ENCODE measurements at places on chromosomes 16 and 17. TPM values are rescaled to one million over a fixed set of nuclear protein-coding genes. Genes with fewer than 3 reads are reported as not detected.

The ELMO3 gene
- 1.5 TPM for total RNA-seq

The SLC35G6 gene
- not detected for total RNA-seq

The TMEM11 gene
- total RNA-seq = 26.1 TPM

DNA sequence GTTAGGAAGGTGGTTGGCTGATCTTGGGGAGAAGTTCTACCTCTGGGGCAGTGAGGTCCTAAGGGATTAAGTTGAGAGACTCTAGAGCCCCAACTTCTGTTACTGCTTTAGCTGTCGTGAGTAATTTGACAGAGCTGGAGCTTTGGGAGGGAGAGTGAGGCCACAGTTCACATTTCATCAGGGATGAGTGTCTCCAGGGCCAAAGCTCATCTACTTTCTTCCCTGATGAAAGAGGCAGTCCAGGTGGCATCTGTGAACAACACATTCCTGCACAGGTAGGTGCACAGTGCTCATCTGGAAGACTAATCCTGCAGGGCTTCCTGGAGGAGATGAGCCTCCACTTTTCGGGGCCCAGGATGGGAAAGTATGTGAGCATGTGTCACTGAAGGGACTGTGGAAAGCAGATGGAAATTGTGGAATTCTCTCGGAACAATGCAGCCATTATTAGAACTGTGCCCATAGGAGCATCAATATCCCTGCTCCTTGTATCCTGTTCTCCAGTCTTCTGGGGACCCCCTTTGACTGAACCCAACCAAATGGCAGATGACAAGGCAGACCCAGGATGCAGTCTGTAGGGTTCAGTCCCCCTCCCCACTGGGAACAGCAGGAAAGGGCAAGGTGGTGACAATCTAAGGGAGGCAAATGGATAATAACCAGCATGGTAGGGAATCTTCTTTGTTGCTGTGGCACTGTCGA is 9.0 kb downstream of the DYNLL2 start:
- DNase-seq = no peak

DNA sequence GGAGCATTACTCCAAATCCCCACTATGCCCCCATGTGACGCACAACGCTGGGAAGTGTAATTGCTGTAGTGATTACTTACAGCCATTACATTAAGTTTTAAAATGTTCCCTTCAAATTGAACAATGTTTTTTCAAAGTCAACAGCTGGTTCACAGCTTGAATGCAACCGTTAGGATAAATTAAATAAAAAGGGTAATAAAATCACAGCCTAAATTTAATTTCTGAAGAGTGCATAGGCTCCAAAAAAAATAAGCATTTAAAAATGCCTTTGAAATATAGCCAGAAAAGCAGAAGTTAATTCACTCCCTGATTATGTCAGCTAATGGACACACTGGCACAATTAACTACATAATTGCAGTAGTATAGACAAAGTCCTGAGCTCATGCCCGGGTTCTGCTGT is 50.5 kb upstream of the KDM8 start:
- no peak for DNase-seq

GRCh38 chr17:67130768-67131167 is 86.4 kb downstream of the CACNG1 start:
- no peak for DNase-seq

DNA sequence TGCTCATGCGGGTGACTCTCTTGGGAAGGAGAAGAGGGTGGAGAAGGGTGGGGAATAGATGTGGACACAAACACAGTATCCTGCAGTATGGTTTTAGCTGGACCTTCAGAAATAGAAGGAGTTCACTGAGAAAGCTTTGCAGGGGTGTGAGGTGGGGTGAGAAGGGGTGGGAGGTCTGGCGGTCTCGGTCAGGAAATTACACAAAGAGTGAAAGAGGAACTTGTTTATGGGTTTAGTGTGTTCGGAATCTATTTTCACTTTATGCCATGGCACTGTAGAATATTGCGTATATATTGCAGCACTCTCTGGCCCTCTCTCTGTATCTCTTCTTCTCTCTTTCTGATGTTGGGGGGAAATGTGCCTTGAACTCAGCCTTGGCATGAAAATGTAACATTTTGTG is 148.2 kb upstream of the GOT2 start:
- no peak for DNase-seq

GRCh38 chr17:57524839-57525568 is 220.1 kb downstream of the CCDC182 start:
- DNase-seq = no peak

DNA sequence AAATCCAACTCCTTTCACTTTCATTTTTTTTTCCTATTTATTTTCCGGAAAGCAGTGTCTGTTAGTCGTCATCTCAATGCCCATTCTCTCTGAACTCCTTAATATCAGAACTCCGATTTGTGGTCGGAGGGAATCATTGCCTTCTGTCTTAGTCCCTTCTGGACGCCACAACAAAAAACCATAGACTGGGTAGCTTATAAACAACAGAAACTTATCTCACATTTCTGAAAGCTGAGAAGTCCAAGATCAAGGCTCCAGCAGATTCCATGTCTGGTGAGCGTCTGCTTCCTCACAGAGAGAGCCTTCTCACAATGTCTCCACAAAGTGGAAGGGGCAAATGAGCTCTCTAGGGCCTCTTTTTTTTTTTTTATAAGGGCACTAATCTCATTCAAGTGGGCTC is 296.6 kb upstream of the CDH11 start:
- no peak for DNase-seq

- no peak for DNase-seq
Measured at GRCh38 chr16:29864205-29864604, 1.2 kb upstream of the CDIPT start.

DNA sequence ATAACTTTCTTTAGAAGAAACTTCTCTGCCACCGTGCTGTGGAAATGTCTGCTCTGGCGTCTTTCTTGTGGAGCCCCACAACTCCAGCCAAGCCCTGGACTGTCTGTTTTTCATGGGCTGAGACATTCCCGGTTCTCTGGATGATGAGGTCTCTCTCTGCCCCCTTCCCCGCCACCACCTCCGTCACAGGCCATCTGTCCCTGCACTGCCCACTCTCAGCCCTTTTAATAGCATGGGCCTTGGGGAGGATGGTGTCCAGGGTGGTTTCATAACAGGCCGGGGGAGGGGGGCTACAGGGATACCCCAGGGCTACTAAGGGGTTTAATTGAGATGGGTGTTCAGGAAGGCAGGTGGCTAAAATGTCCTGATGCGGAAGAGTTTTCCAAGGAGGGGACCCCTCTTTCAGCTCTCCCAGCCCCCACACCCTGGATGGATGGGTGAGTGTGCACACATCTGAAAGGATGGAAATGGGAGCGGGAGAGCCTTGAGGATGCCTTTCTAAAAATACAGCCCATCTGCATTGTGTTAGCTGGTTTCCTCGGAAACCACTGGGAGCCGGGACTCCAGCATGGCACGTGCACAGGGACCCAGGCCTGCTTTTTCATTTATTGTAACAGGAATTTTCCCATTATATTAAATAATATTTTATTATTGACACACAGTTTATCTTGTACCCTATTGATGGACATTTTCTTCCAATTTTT is 14.6 kb upstream of the NDRG4 start:
- no peak for DNase-seq

DNA sequence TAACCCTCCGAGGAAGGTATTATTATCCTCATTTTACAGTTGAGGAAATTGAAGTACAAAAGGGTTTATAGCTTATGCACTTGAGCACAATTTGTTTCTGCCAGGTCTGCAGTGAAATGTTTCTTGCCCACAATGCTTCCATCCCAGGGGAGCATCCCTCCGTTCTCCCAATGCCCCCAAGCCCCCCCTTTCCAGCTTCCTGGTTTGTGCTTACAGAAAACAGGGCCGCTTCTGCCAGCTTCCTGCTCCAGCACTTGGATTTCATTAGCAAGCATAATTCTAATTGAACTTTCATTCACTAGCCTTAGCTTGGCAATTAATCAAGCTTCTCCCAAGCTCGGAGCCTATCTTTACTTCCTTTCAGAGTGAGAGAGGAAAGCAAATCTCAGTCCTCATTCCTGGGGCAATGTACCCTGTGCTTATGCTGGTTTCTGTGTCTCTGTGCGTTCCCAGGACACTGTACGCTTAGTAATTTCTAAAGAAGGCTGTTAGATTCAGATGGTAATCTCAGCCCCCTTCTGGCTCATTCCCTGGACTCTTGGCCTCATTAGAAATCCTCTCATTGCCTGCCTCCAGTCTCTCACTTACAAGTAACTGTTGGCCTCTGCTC is 141.6 kb downstream of the HS3ST2 start:
- DNase-seq = no peak

GRCh38 chr17:29180034-29180787 is at the start of gene MYO18A:
MYO18A (minus strand) TSS chr17:29180398; CDS start chr17:29166940, 13,458 bp downstream.
- peak; percentile 69 for DNase-seq

DNA sequence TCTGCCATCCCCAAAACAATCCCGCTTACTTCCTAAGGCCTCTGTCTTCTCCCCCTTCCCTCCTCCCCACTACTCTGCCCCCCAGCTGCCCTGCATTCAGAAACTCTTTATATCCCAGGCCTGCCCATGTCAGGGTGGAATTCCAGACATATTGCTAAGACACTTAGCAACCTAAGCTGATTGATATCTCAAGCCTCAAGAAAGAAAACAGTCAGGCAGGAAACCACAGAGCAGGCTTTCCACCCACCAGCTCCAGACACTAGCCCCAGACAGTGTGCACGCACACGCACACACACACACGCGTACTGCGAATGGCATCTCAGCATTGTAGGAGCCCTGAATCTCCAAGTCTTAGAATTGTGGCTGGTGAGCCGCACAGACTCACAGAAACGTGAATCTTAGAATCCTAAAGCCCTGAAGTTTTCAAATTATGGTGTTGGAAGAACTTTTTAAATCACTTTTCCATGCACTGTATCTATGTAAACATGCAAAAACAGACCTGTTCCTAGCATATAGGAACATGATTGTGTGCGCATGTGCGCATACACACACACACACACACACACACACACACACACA is 8.8 kb upstream of the LPCAT2 start:
- DNase-seq = no peak

DNA sequence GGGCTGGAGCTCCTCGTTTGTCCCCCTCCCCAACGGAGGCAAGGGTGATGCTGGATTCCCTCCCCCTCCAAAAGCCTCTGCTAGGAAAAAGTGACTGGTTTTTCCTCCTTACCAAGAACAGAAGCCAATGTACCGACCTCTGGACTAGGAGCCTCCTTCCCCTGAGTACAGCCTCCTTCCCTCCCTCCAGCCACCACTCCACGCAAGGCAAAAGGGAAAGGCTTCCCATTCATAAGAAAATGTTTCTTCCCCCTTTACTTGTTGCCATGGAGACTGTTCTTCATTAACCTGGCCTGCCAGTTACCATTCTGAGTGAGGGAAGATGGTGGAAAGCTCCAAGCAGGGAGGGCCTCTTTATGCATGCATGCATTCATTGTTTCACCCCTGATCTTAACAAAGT is 4.3 kb upstream of the PIMREG start:
- no peak for DNase-seq

- DNase-seq = peak; percentile 87
Measured at GRCh38 chr17:32877164-32877764, 340 bp upstream of the MYO1D start.

DNA sequence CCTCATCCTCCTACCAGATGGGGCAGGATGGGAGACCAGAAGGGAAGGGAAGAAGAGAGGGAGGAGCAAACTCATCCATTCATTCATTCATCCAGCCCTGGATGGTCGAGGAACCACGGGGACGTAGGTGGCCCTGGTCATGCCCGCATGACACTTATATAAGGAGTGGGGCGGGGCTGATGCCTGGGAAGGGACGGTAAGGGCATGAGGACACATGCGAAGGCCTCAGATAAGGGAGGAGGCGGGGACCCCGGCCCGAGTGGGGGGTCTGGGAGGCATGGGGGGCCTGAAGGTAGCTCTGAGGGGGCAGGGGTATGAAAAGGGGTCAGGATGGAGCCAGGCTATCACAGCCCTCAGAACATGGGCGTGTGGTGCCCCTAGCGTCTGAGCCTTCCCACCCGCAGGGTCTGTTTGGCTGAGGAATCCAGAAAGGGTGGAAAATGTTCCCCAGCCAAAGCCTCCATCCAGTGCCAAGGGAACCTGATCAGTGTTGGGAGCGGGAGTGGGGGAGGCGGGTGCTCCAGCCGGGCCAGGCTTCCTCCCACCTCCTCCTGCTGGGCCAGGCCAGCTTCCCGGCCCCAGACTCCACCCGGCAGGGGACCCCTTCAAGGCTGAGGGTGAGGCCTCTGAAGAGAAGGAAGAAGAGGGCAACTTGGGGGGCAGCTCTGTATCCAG is 17.6 kb upstream of the CD79B start:
- DNase-seq = no peak

GRCh38 chr16:19745286-19746010 is 27.4 kb downstream of the IQCK start:
- no peak for DNase-seq

- no peak for DNase-seq
Measured at GRCh38 chr16:47043200-47043599, 69.7 kb upstream of the DNAJA2 start.

DNA sequence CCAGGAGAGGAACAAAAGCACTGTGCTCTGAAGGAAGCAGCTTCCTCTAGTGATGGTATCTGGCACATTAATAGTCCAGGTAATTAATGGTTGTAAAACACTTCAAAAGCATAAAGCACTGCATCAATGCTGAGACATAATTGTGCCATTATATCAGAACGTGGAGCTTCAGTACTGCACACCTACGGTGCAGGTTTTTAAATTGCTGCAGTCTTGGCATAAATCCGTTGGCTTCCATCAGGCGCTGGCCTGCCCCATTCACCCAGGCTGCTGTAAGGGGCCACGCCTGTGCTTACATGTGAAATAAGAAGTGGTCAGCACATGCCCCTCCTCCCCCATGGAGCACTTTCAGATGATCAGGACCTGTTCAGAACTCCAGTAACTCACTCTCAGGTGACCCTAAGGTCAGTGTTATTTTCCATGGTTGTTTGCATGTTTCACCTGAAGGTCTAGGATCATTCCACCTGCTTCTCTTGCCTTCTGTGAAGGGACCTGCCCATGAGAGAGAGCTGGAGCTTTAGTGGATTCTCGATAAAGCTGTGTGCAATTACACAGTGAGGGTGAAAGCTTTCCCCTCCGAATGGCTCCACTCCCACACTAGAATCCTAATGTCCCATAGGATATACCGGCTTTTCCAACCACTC is 345.3 kb downstream of the CA10 start:
- DNase-seq = no peak

- peak; percentile 88 for DNase-seq
Measured at GRCh38 chr16:57764341-57765159, 29.0 kb downstream of the KATNB1 start.

DNA sequence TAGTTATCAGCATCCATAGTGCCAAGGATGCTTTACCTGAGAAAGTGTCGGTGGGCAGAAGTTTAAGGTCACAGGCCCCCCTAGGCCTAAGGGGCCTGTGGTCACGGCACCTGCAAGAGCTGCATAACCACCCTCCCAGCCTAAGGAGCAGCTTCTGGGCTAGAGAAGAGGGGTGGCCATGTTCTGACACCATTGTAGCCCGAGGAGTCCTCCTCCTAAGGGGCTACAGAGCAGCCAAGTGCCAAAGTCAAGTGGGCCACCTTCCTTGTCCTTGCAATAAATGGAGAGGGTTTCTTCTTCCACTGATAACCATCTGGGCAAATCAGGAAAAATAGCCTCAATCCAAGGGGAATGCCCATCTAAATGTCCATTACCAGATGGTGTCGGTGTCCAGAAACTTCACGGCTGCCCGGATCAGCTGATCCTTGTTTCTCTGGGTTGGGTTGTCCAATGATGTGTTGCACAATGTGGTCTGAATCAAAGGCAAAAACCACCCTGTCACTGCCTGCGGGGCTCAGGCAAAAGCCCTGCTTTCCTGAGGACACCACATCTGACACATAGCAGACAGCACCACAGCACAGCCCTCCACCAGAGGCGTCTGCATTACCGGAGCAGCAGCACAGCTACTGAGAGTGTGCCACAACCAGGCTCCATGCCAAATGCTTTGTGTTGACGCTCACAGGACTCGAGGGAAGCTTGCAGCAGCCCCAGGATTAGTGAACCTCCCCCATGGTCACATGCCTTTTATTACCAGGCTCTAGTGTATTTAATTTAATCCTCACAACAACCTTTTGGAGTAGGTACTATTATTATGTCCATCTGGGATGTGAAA is 12.8 kb downstream of the ATPAF2 start:
- no peak for DNase-seq
